ENCODE measurements at places on chromosomes 1 and 21. TPM values are rescaled to one million over a fixed set of nuclear protein-coding genes. Genes with fewer than 3 reads are reported as not detected.

PM20D1 gene
- not detected for total RNA-seq

RNU1-1 gene
- 832 TPM for total RNA-seq

SPRR2A gene
- not detected for total RNA-seq

CAPZB gene
- 154 TPM for total RNA-seq

ZBTB18 gene
- 12.9 TPM for total RNA-seq

RNPC3 gene
- 5.9 TPM for total RNA-seq

SPRR1B gene
- total RNA-seq: not detected

OR2L8 gene
- total RNA-seq: not detected

TMPRSS2 gene
- total RNA-seq: 9.0 TPM

YY1AP1 gene
- 23.9 TPM for total RNA-seq

ATP6V1G3 gene
- not detected for total RNA-seq

TP73 gene
- 0.89 TPM for total RNA-seq

GFI1 gene
- 0.06 TPM for total RNA-seq

HCN3 gene
- 0.11 TPM for total RNA-seq

UBE2G2 gene
- 90.1 TPM for total RNA-seq

EEIG2 gene
- 13.4 TPM for total RNA-seq

DFFA gene
- total RNA-seq: 43.9 TPM

NECTIN4 gene
- not detected for total RNA-seq

COX20 gene
- total RNA-seq: 94.6 TPM

KIF26B gene
- 1.1 TPM for total RNA-seq

ADAMTS1 gene
- total RNA-seq: 35.2 TPM

SLC6A17 gene
- total RNA-seq: 0.60 TPM

PTGER3 gene
- 0.03 TPM for total RNA-seq

ADAMTS4 gene
- total RNA-seq: 0.91 TPM

CFAP74 gene
- not detected for total RNA-seq

ST6GALNAC5 gene
- total RNA-seq: 0.21 TPM

LRRC53 gene
- total RNA-seq: not detected

ABCA4 gene
- 0.36 TPM for total RNA-seq

PDPN gene
- 19.6 TPM for total RNA-seq

CRNN gene
- not detected for total RNA-seq

TMCC2 gene
- 4.8 TPM for total RNA-seq

CDC20 gene
- total RNA-seq: 331 TPM

LRRC38 gene
- total RNA-seq: not detected

SHISA4 gene
- total RNA-seq: 16.5 TPM

ACTL8 gene
- 0.46 TPM for total RNA-seq

NPHS2 gene
- not detected for total RNA-seq

NLRP3 gene
- total RNA-seq: 3.8 TPM

HPDL gene
- not detected for total RNA-seq

NPPA gene
- total RNA-seq: not detected

TRIM17 gene
- total RNA-seq: not detected

GNG4 gene
- total RNA-seq: 2.2 TPM

WNT3A gene
- total RNA-seq: not detected

RHBDL2 gene
- 1.4 TPM for total RNA-seq

NPL gene
- 2.8 TPM for total RNA-seq

ARHGAP30 gene
- not detected for total RNA-seq

HAO2 gene
- not detected for total RNA-seq

CCDC30 gene
- 0.15 TPM for total RNA-seq

AMPD1 gene
- total RNA-seq: not detected

C1orf226 gene
- total RNA-seq: not detected

IL19 gene
- not detected for total RNA-seq

SLC30A10 gene
- not detected for total RNA-seq
